ENCODE measurements at places on chromosomes 4 and X.

DNA sequence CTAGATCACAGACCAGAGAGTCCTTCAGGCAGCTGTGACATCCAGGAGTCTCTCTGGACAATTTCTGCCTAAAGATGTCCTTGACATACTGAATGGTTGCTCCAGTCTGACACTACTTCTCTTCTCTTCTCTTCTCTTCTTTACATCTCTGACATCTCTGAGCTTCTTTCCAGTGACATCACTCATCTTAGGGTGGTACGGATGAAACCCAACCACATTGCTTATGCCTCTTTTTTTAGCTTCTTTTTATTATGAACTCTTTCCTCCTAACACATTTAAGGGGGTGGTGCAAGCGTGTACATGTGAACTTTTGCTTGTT, 39.4 kb upstream of the IRF2 start:
- DNase-seq: no peak

DNA sequence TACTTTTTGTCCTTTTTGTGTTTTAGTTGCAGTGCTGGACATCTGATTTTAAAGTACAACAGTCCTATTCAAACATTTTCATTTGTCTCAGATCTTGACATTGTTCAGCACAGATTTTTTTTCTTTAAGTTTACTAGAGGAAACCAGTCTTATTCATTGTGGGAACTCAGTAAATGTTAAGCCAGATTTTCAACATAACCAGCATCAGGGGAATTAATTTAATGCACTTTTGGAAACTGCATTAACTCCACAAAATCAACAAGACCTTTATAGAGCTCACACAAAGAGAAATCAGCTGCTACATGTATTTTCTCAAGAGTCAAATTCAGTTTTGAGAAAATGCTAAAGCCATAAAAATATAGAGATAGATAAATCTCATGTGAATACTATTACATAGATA, 9.9 kb downstream of the CPE start:
- no peak for DNase-seq

GRCh38 chrX:110414679-110415439, 56.2 kb downstream of the RTL9 start:
- DNase-seq: no peak

DNA sequence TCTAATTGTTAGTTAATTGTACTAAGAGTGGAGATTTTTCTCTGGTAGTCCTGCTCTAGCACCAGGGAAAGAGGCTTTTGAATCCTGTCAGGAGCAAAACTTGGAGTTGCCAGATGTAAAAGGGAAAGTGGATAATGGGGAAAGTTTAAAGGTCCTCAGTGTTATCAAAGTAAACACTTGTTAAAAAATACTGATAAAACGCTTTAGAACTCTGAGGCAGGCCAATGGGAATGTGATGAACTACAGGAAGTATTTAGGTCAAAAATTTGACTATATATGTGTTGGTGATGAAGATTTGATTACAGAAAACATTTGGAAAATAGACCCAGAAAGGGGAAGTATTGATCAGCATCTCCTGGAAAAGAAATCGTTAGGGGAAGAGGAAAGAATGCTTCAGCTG, 32.8 kb downstream of the SERPINA7 start:
- no peak for DNase-seq

DNA sequence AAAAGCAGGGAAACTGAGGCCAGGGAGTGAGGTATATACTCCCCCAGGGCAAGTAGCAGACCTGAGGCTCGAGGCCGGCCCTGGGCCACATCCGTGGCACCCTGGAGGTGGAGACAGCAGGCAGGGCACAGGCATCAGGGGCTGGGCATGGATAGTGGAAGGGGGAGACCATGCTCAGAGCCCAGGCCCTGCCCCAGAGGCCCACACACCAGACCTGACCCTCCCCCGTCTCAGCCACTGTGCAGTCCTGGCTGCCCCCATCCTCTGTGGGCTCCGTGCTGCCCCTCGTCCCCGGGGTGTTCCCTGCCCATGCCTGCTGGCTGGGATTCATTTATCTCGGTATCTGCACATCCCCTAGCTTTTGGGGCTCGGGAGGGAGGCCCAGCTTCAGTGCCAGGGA, 103.1 kb upstream of the NKX1-1 start:
- no peak for DNase-seq

All from suppressor macrophage (primary cell).